Hepatocyte (in vitro differentiated cells): ENCODE measurements at places on chromosomes 2 and 18. TPM values are rescaled to one million over a fixed set of nuclear protein-coding genes. Genes with fewer than 3 reads are reported as not detected.

TSPYL6 gene
- not detected in 2 replicates for total RNA-seq

SEPTIN2 gene
- 373 and 388 TPM in 2 replicates for total RNA-seq

IL37 gene
- total RNA-seq = not detected in 2 replicates

MC4R gene
- total RNA-seq = not detected in 2 replicates

STARD6 gene
- not detected in 2 replicates for total RNA-seq
